Activated T-cell treated with anti-CD3 and anti-CD28 coated beads, Interleukin-2, amount 50 U/mL, for 72 hours (primary cell): ENCODE measurements at places on chromosomes 2 and 18. TPM values are rescaled to one million over a fixed set of nuclear protein-coding genes. Genes with fewer than 3 reads are reported as not detected.

The DTNA gene
- total RNA-seq: 0.84 TPM

The CHRNA1 gene
- total RNA-seq: not detected

The TUBA3D gene
- not detected for total RNA-seq

The UGT1A4 gene
- total RNA-seq: not detected

The DSEL gene
- 0.14 TPM for total RNA-seq

The TRMT61B gene
- 18.5 TPM for total RNA-seq

The INHBB gene
- not detected for total RNA-seq

The SLC9A4 gene
- not detected for total RNA-seq

The FAM228B gene
- 18.7 TPM for total RNA-seq

The SCN9A gene
- total RNA-seq: 0.38 TPM

The MC2R gene
- not detected for total RNA-seq

The PEX13 gene
- total RNA-seq: 27.1 TPM

The DSG4 gene
- not detected for total RNA-seq

The CCDC150 gene
- 20.9 TPM for total RNA-seq

The ACP1 gene
- 163 TPM for total RNA-seq

The NRP2 gene
- total RNA-seq: 2.5 TPM

The B4GALT6 gene
- 2.8 TPM for total RNA-seq

The PROC gene
- not detected for total RNA-seq

The MSGN1 gene
- not detected for total RNA-seq

The CREG2 gene
- not detected for total RNA-seq

The SATB2 gene
- total RNA-seq: 0.82 TPM

The GPC1 gene
- total RNA-seq: 3.2 TPM

The UNC80 gene
- not detected for total RNA-seq

The LOXHD1 gene
- 0.05 TPM for total RNA-seq

The ARHGAP28 gene
- total RNA-seq: not detected

The KCNG3 gene
- 0.22 TPM for total RNA-seq

The GALNT13 gene
- total RNA-seq: not detected

The ELOA2 gene
- not detected for total RNA-seq

The SCYGR6 gene
- not detected for total RNA-seq

The SLC5A7 gene
- total RNA-seq: not detected

The RRM2 gene
- 233 TPM for total RNA-seq

The HDAC4 gene
- total RNA-seq: 71.7 TPM

The CCDC178 gene
- total RNA-seq: not detected

The TMEM247 gene
- total RNA-seq: not detected

The APOB gene
- not detected for total RNA-seq

The CD207 gene
- total RNA-seq: not detected

The CCDC68 gene
- not detected for total RNA-seq

The NTSR2 gene
- not detected for total RNA-seq

The GPR55 gene
- total RNA-seq: 6.8 TPM

The EIF2AK3 gene
- 21.6 TPM for total RNA-seq

The PRKAG3 gene
- total RNA-seq: not detected

The MGAT5 gene
- total RNA-seq: 16.2 TPM

The UPP2 gene
- total RNA-seq: not detected

The NPPC gene
- total RNA-seq: 1.1 TPM

The CYS1 gene
- 0.81 TPM for total RNA-seq

The PSTPIP2 gene
- 30.1 TPM for total RNA-seq

The DPY30 gene
- total RNA-seq: 70.9 TPM

The ZAP70 gene
- total RNA-seq: 164 TPM

The KIF5C gene
- 23.9 TPM for total RNA-seq

The RESP18 gene
- total RNA-seq: not detected

The C18orf54 gene
- total RNA-seq: 10.8 TPM

The EPB41L3 gene
- 3.4 TPM for total RNA-seq
